ENCODE measurements at places on chromosomes 5 and 9.

- DNase-seq = no peak
Measured at GRCh38 chr5:158549311-158549710, 550.4 kb downstream of the EBF1 start.

- no peak for DNase-seq
Measured at GRCh38 chr9:123438321-123438720, 82.3 kb downstream of the CRB2 start.

- no peak for DNase-seq
Measured at GRCh38 chr9:37005517-37006140, 28.4 kb downstream of the PAX5 start.

- no peak for DNase-seq
Measured at GRCh38 chr9:31490551-31491106, 893.8 kb upstream of the ACO1 start.

GRCh38 chr5:132928062-132928407 lies 35.4 kb downstream of the AFF4 start:
- DNase-seq = no peak

GRCh38 chr9:37503736-37504135 lies 18.0 kb downstream of the POLR1E start:
- peak; percentile 63 for DNase-seq

DNA sequence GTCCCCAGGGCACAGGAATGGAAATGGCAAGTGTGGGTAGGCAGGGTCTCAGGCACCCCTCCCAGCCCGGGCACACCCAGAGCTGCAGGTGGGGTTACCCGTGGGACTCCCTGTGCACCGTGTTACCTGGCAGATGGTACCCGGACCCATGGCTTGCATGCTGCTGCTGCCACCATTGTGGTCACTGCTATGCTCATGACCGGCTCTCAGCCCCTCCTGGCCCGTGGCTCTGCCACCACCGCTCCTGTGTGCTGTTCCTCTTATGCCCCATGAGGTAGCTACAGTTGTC lies 21.7 kb upstream of the HMCN2 start:
- DNase-seq = no peak

GRCh38 chr9:123450996-123451395 lies 95.0 kb downstream of the CRB2 start:
- no peak for DNase-seq

DNA sequence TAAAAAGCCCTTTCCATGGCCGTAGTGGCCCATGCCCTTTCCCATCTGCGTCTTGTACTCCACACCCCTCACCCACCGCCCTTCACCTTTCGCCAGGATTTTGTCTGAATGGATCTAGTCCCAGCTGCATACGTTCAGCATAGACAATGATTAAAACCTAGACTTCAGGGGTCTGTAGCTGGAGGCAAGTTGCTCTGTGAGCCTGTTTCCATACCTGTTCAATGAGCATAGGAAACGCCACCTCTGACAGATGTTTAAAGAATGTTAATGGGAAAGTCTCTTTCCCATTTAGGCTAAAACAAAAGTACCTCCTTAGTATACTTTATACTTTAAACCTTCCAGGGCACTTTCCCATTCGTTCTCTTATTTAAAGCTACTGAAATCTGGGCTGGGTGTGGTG lies 105.7 kb downstream of the SPRY4 start:
- no peak for DNase-seq

GRCh38 chr9:37141015-37141414 lies 20.6 kb downstream of the ZCCHC7 start:
- DNase-seq = no peak

DNA sequence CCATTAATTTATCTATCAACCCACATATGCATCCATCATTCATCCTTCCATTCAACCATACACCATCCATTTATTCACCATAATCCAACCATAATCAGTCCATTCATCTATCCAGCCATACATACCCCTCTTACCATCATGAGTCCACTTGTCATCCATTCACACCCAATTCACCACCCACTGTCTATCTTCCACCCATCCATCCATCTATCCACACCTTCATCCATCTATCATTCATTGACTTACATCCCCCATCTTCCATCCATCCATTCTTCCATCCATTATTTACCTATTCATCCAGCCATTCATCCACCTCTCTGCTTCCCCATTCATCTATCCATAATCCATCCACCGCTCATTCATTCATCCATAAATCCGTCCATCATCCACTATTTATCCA lies 17.8 kb downstream of the PAEP start:
- DNase-seq = no peak

DNA sequence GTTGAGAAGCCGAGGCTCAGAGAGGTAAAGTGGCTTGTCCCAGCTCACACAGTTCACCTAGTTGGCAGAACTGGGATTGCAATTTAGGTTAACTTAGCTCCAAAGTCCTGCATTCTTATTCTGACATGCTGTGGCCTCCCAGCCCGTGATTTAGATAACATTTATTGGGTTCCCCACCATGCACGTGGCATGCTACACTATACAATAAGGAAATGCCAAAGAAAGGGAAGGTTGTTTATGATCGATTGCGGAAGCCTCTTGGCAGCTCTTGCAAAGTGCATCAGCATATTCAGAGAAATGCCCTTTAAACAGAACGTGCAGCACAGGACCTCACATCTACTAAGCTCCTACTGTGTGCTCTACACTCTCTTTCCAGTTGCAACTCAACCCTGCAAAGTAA lies 3.2 kb downstream of the NEURL1B start:
- no peak for DNase-seq

DNA sequence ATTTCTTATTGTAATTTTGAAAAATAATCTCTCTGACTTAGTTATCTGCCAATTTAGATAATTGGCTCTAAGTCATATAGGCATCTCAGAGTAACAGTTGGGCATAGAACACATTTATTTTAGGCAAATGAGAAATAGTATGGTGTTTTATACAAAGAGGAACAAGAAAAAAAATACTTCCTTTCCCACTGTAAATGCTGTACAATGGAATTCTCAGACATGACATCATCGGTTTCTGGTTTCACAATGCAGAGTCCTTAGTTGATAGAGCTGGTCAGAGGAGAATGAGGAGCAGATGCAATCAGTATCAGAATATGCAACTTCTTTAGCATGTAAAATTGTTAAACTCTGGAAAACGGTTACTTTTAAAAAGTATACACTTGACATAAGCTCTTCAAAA lies 49.4 kb downstream of the PLK2 start:
- no peak for DNase-seq

- DNase-seq = no peak
Measured at GRCh38 chr5:115641948-115642347, 16.1 kb upstream of the TMED7 start.

GRCh38 chr9:112007575-112008240 lies 111.1 kb downstream of the UGCG start:
- DNase-seq = no peak

DNA sequence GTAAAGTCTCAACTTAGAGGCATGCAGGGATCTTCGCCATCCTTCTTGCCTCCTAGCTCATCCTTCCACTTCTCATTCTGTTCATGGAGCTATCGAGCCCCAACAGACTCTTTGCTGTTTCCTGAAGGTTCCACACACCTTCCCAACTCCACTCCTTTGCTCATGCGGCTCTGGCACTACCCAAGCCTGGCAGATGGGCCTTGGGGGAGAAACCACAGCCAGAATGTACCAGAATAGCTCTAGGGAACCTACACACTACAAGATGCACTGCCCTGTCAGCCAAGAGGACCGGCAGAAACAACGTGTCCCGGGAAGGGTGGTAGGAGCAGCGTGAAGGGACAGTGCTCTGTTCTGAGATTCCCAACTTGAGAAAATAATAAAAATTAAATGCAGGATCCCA lies 178.9 kb downstream of the GABBR2 start:
- no peak for DNase-seq

- DNase-seq = no peak
Measured at GRCh38 chr9:137202966-137203365, 2.4 kb upstream of the TPRN start.

GRCh38 chr9:81613002-81613812 lies 76.1 kb downstream of the TLE1 start:
- DNase-seq = no peak

All from effector memory CD8-positive, alpha-beta T cell (primary cell).